ENCODE measurements at places on chromosomes 3 and 15. TPM values are rescaled to one million over a fixed set of nuclear protein-coding genes. Genes with fewer than 3 reads are reported as not detected.

RAD51 gene
- total RNA-seq, result 1.4 TPM

TEX9 gene
- total RNA-seq, result 5.7 TPM

DLG1 gene
- 64.5 TPM for total RNA-seq

C3orf85 gene
- not detected for total RNA-seq

ZKSCAN7 gene
- 4.8 TPM for total RNA-seq

DHFR2 gene
- 4.4 TPM for total RNA-seq

SPESP1 gene
- 9.8 TPM for total RNA-seq

UBE2E2 gene
- total RNA-seq, result 42.2 TPM

EXD1 gene
- total RNA-seq, result not detected

ERC2 gene
- 0.10 TPM for total RNA-seq

HCLS1 gene
- 0.76 TPM for total RNA-seq

IL12A gene
- 3.7 TPM for total RNA-seq

GOLGA6L10 gene
- 0.85 TPM for total RNA-seq

CHRD gene
- 10.9 TPM for total RNA-seq

CTXND1 gene
- total RNA-seq, result not detected

LRRC58 gene
- 30.2 TPM for total RNA-seq

CNTN3 gene
- total RNA-seq, result 7.0 TPM

ABTB1 gene
- total RNA-seq, result 21.1 TPM

RMDN3 gene
- total RNA-seq, result 21.3 TPM

COX17 gene
- total RNA-seq, result 18.1 TPM

LMAN1L gene
- not detected for total RNA-seq

MCCC1 gene
- total RNA-seq, result 23.9 TPM

SERINC4 gene
- not detected for total RNA-seq

CCR9 gene
- not detected for total RNA-seq

TAGLN3 gene
- 3.5 TPM for total RNA-seq

CIAO2A gene
- 31.5 TPM for total RNA-seq

GOLGA8J gene
- not detected for total RNA-seq

IL17RC gene
- 22.2 TPM for total RNA-seq

TM2D3 gene
- total RNA-seq, result 40.8 TPM

ALS2CL gene
- total RNA-seq, result 1.8 TPM

TGM5 gene
- 0.26 TPM for total RNA-seq

HTR3E gene
- not detected for total RNA-seq

CMTM8 gene
- total RNA-seq, result 0.78 TPM

GHSR gene
- total RNA-seq, result not detected

SAMMSON gene
- not detected for total RNA-seq

CORO2B gene
- total RNA-seq, result 32.9 TPM

ARHGEF3 gene
- total RNA-seq, result 18.6 TPM

GPR176 gene
- 147 TPM for total RNA-seq

Data from smooth muscle cell of the pulmonary artery (primary cell).